ENCODE measurements at places on chromosomes 1 and 21. TPM values are rescaled to one million over a fixed set of nuclear protein-coding genes. Genes with fewer than 3 reads are reported as not detected.

- no peak for DNase-seq
Observed at GRCh38 chr1:239337799-239338430, 48.5 kb upstream of the CHRM3 start.

GRCh38 chr1:117067533-117068370 lies 7.6 kb downstream of the TTF2 start:
- DNase-seq = peak; percentile 34

The CD53 gene
- not detected for total RNA-seq

- DNase-seq = peak; percentile 13
Observed at GRCh38 chr1:154819628-154820590, 50.2 kb downstream of the KCNN3 start.

The NUAK2 gene
- 1.1 TPM for total RNA-seq

The S100A2 gene
- 1.4 TPM for total RNA-seq

DNA sequence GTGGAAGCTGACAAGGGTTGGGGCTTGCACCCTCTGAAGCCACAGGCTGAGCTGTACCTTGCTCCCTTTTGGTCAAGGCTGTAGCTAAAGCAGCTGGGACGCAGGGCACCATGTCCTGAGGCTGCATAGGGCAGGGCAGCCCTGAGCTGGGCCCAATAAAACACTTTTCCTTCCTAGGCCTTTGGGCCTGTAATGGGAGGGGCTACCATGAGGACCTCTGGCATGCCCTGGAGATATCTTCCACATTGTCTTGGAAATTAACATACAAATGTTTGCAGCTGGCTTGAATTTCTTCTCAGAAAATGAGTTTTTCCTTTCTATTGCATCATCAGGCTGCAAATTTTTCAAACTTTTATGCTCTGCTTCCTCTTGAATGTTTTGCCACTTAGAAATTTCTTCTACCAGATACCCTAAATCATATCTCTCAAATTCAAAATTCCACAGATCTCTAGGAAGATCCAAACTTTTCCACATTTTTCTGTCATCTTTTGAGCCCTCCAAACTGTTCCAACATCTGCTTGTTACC lies 32.9 kb upstream of the TTLL7 start:
- DNase-seq = no peak

DNA sequence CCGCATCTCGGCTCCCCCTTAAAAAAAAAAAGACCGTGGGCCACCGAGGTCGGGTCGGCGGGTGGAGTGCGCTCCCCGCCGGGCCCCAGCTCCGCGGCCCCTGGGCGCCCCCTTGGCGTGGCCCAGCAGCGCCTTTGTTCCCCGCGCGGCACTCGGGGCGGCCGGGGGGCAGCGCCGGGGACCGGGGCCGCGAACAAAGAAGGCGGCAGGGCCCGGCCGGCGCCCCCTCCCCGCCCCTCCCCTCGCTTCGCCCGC lies 571 bp downstream of the MARCKSL1 start:
- DNase-seq = no peak

- DNase-seq = peak; percentile 10
Observed at GRCh38 chr1:57340334-57341070, 83.4 kb downstream of the DAB1 start.

DNA sequence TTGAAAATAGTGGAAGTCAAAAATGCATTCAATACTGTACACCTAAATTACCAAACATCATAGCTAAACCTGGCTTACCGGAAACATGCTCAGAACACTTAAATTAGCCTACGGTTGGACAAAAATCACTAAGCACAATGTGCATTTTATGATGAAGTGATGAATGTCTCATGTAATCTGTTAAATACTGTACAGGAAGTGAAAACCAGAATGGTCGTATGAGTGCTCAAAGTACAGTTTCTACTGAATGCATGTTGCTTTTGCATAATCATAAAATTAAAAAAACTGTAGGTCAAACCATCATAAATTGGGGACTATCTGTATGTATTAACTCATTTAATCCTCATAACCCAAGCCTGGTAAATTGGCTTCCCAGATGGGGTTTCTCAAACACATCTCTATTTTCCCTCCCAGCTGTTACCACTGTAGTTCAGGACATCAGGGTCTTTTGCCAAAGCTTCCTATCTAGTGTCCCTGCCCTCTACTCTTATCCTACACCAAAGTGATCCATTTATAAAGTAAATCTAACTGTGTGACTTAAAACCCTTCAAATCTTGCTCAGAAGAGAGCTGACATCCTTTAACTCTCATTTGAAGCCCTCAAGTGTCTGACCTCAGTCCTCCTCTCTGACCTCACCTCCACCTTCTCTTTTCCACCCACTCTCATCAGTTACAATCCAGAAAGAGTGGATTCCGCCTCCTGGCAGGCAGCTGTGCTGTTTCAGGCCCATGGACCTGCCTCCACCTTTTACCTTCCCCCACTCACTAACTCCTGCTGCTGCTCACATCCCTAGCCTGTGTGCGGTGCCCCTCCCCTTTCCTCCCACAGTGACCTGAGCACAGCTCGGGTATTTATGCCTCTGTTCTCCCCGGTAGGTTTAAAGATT lies 356.4 kb upstream of the ST6GALNAC5 start:
- no peak for DNase-seq
